ENCODE measurements at places on chromosomes 11 and 22. TPM values are rescaled to one million over a fixed set of nuclear protein-coding genes. Genes with fewer than 3 reads are reported as not detected.

The TESMIN gene
- 0.47 TPM for polyA plus RNA-seq

The HTR3A gene
- polyA plus RNA-seq = not detected

The NXPE4 gene
- polyA plus RNA-seq = not detected

The LIF gene
- not detected for polyA plus RNA-seq

The APOBEC3A gene
- not detected for polyA plus RNA-seq

The CYB5R2 gene
- polyA plus RNA-seq = not detected

The APOBEC3H gene
- 22.2 TPM for polyA plus RNA-seq

The SEC14L6 gene
- 1.0 TPM for polyA plus RNA-seq

The CCDC88B gene
- polyA plus RNA-seq = 16.4 TPM

The CASP5 gene
- not detected for polyA plus RNA-seq

The OR51F2 gene
- polyA plus RNA-seq = not detected

The NAA40 gene
- polyA plus RNA-seq = 18.0 TPM

The ELMOD1 gene
- not detected for polyA plus RNA-seq

The OR1S2 gene
- not detected for polyA plus RNA-seq

The TMPRSS5 gene
- not detected for polyA plus RNA-seq

The KRTAP5-10 gene
- not detected for polyA plus RNA-seq

The MS4A7 gene
- 1.0 TPM for polyA plus RNA-seq

The OR5A1 gene
- polyA plus RNA-seq = not detected

- no peak for DNase-seq
Measured at GRCh38 chr22:37195921-37196320, 7.9 kb upstream of the C1QTNF6 start.

DNA sequence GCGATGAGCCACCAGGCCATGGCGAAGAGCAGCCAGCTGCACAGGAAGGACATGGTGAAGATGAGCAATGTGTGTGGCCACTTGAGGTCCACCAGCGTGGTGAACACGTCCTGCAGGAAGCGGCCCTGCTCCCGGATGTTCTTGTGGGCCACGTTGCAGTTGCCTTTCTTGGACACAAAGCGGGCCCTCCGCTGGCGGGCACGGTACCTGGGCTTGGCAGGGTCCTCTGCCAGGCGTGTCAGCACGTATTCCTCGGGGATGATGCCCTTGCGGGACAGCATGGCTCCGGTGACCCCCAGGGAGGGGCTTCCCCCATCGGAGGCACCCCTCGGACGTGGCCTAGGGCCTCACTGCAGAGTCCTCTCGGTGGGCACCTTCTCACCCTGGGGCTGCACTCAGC lies 648 bp downstream of the KCNJ11 start:
- DNase-seq = no peak

DNA sequence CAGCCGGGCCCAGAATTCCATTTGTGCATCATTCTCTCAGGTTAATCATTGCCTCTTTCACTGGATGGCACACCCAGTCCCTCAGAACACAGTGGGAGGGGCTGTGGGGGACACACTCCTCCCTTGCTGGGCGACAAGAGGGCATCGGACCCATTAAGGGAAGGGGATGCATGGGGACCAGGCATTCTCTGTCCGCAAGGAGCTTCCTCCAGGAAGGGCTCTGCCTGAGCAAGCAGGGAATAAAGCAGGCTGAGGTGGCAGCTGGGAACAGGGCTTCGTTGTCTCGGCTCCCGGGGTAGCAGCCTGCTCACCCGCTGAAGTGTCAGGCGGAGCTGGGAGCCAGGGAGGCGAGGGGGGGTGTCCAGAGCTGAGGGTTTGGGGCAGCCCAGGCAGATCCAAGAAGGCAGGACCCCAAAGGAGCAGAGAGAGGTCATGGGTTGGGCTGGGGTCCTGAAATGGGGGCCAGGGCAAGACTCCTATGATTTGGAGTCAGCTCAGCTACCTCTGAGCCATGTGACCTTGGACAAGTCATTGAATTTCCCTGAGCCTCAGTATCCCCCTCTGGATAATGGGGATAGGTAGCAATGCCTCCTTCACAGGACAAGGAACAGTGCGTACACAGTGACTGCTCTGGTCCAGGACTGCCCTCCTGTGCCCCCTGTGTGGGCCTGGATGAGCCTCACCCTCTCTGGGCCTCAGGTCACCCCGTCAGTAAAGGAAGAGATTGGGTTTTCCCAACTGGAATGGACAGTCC lies 1.4 kb downstream of the GAL3ST1 start:
- DNase-seq = no peak

GRCh38 chr11:119860561-119861094 lies 131.6 kb upstream of the NECTIN1 start:
- DNase-seq = no peak

GRCh38 chr11:116225236-116225635 lies 547.6 kb downstream of the BUD13 start:
- DNase-seq = no peak

GRCh38 chr11:12968101-12968500 lies 41.0 kb upstream of the RASSF10 start:
- no peak for DNase-seq

- DNase-seq = no peak
Measured at GRCh38 chr11:69447786-69448185, 33.7 kb upstream of the LINC01488 start.

- no peak for DNase-seq
Measured at GRCh38 chr11:63709336-63709884, 28.1 kb downstream of the RTN3 start.

GRCh38 chr11:44618561-44619425 lies 53.3 kb downstream of the CD82 start:
- DNase-seq = no peak

DNA sequence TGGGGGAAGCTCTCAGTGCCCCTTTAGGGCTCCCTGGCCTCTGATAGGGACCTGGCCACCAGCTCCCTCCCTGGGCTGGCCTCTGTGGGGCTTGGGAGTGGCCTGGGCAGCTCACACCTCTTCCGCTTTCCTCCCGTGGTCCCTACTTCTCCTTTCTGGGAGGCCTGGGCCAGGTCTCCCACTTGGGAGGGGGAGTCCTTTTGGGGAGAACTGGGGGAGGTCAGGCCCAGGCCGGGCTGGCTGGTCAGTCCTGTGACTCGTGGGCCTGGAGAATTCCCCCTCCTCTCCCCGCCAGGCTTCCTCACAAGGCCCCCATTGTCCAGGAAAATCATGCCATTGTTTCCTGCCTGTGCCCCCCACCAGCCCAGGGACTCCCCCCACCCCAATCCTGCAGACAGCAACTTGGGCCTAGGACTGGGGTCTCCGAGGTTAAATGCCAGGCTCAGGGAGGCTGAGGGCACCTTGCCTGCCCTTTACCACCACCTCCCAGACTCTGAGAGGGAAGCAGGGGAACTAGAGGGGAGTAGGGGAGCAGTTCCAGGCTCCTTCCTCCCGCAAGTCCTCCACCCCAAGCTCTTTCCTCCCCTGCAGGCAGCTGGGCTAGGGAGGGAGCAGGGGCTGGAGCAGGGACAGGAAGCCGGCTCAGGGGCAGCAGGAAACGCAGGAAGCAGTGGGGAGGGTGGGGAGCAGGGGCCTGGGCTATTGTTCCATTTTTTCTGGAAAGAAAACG lies 2.8 kb downstream of the MAP3K11 start:
- DNase-seq = no peak

DNA sequence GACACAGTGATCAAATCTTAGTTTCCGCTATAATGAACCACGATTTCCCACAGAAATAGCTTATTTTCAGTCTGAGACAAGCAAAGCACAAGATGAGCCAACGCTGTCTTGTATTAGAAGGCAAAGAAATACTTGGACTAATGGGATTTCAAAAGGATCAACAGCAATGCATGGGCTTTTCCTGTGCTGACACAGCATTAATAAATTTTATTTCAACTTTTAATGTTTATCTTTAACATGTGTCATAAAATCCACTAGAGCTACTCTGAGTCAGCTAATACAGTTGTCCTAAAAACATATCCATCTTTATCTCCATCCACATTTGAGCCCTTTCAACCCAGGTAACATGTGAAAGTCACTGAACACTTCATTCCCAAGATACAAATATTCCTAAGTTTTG lies 15.5 kb upstream of the SLC25A17 start:
- no peak for DNase-seq

DNA sequence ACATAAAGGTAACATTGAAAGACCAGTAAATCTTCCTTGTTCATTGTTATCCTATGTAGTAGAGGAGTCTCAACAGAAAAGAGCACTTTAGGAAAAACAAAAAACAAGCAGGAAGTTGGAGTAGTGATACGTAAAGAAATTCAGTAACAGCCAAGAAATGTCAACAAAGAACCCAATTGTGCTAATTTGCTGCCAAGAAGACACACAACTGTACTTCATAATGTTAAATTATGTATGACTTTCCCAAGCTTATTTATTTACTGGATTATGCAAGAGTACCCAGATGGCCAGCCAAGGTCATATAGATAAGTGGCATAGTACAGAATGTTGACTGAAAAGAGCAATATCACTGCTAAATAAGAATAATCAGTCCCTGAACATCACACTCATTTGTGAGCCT lies 264.7 kb upstream of the CCDC179 start:
- DNase-seq = no peak

DNA sequence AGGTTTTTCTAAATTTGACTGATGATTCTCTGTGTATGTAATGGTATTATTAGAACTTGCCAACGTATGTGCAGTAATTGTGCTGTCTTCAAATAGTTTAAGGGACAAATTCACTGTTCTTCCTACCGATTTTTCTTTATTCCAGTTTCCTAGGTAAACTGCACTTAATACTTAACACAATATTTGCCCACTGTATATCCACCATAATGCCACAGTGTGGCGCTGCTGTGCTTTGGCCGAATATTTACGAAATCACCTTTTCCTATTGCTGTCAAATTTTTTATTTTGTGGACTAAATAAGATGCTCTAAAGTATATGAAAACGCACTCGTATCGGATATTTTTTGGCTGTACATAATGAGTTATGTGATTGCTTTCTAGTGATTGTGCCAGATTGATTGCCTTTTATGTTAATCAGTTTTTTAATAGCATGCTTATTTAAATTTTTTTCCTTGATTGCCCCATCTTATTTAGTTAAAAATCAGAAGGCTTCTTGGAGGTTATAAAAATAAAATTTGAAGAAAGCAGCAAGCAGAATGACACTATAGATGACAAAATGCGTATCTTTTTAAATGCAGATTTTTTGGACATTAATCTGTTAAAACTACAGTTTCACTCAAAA lies 10.5 kb downstream of the AASDHPPT start:
- peak; percentile 9 for DNase-seq

GRCh38 chr11:14451825-14452224 lies 47.8 kb downstream of the COPB1 start:
- no peak for DNase-seq

DNA sequence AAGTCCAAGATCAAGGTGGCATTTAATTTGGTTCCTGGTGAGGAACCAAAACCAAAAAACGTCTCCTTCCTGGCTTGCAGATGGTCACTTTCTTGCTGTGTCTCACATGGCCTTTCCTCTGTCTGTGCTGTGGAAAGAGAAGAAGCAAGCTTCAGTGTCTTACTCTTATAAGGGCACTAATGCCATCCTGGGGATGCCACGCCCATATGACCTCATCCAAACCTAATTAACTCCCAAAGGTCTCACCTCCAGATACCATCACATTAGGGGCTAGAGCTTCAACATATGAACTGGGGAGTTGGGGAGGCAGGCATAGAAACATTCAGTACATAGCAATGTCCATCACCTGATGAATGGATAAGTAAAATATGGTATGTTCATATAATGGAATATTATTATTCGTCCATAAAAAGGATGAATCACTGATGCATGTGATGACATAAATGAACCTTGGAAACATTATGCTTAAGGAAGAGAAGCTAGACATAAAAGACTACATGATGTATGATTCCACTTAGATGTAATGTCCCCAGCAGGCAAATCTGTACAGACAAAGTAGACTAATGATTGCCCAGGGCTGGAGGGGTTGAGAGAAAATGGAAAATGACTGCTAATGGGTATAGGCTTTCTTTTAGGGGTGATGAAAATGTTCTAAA lies 78.6 kb upstream of the B3GNT6 start:
- DNase-seq = no peak

DNA sequence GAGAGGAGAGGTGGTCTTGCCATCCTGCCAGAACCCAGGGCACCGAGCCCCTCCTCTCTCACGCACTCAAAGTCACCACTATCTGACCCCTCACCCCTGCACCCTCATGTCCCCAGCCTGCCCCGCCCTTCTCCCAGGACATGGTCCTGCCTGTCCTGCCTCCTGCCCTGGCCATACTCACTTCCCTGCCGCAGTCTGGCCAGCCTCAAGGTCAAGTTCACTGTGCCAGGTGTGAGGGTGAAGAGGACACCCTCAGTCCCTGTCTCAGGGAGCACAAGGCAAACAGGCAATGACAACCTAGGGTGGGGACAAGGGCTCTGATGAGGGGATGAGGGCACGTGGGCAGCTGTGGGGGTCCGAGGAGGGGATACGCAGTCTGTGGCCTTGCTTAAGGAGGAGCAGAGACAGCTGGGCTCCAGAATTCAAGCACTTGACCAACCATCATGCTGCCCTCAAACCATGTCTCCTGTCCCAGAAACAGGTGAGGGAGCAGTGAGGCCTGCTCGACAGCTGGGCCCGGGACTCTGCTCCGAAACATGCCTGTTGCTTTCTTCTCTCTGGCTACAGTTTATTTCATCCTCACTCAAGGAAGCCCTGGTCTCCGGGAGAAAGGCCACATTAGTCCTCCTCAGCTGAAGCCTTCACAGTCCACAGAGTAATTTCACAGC lies 36.6 kb downstream of the PDGFB start:
- no peak for DNase-seq

- DNase-seq = no peak
Measured at GRCh38 chr11:57001674-57002401, 13.1 kb downstream of the OR5AK2 start.

- no peak for DNase-seq
Measured at GRCh38 chr11:131637469-131638175, 267.2 kb downstream of the NTM start.

DNA sequence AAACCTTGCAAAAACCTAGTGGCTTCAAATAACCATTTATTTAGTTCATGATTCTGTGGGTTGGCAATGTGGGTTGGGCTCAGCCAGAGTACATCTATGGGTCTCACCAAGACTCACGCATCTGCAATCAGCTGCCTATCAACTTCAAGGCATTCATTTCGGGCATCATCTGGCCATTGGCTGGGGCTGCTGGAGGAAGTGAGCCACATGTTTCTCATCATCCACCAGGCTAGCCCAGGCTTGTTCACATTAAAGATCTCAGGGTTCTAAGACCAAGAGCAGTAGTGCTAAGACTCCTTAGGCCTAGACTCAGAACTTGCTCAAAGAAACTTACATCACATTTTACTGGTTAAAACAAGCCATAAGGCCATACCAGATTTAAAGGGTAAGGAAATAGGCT lies 478.9 kb upstream of the ARHGAP42 start:
- no peak for DNase-seq
